ENCODE measurements at places on chromosomes 4 and X.

DNA sequence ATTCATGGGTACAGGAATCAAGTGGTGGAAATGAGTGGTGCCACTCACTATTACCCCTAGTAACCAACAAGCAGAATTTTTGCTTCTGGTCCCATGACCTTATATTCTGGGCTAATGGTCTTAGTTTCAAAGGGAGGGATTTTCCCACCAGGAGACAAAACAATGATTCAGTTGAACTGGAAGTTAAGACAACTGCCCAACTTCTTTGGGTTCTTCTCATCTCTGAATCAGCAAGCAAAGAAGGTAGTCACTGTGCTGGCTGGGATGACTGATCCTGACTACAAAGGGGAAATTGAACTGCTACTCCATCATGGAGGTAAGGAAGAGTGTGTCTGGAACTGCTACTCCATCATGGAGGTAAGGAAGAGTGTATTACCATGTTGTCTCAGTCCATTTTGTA, 87.2 kb downstream of the IL13RA2 start:
- no peak for DNase-seq

- DNase-seq, result no peak
These were observed 320.6 kb downstream of the DTHD1 start for GRCh38 chr4:36601864-36602495.

- no peak for DNase-seq
These were observed 77.5 kb downstream of the IL15 start for GRCh38 chr4:141713771-141714445.

- DNase-seq, result no peak
These were observed 36.5 kb upstream of the LINC00632 start for GRCh38 chrX:140672840-140673731.
